ENCODE measurements at places on chromosomes 12 and 14. TPM values are rescaled to one million over a fixed set of nuclear protein-coding genes. Genes with fewer than 3 reads are reported as not detected.

The ACVR1B gene
- polyA plus RNA-seq = 20.0 TPM

The RNF31 gene
- 39.3 TPM for polyA plus RNA-seq

The KDM5A gene
- polyA plus RNA-seq = 9.1 TPM

The CCDC197 gene
- not detected for polyA plus RNA-seq

The TTC6 gene
- not detected for polyA plus RNA-seq

The SLC5A8 gene
- 0.02 TPM for polyA plus RNA-seq

Measured in adipose tissue (tissue), 3 donors.